ENCODE measurements at places on chromosomes 12 and 14. TPM values are rescaled to one million over a fixed set of nuclear protein-coding genes. Genes with fewer than 3 reads are reported as not detected.
A peak's percentile ranks its signal among the peaks of the same experiment; 100 is the strongest.

DNA sequence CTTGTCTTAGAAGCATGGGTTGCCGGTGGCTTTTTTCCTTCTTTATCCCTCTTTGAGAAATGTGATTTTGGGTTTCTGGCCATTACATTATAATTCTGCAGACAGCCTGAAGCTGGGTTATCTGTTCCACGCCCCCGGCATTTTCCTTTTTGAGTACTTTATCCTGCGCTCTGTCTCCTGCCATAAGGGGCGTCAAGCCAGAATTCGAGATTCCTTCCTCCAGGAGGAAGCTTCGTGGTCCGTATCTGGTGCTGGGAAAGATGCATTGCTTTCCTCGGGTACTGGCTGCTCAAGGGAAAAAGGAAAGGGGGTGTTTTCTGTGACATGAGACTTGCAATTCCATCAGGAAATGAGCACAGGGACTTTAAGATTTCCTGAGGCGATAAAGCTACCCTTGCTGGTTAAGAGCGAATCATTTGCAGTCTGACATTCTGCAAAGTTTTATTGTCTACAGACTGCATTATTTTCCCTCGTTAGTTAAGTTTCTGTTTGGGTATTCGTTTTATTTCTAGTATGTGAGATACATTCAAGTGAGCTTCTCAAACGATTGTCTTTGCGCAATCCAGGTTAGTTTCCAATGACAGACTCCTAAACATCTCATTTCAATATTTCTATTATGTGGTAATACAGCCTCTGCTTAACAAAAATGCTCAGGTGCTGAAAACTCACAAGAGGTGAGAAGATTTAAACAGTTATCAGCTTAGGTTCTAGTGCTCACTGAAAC, 694 bp downstream of the AKAP5 start:
- no peak for DNase-seq

- DNase-seq: no peak
These were observed 467.8 kb downstream of the MDGA2 start for GRCh38 chr14:47207617-47208016.

- peak; percentile 12 for DNase-seq
These were observed 8.5 kb upstream of the SOCS2 start for GRCh38 chr12:93563807-93564538.

GRCh38 chr12:50924439-50925341, 27.7 kb upstream of the HIGD1C start:
- DNase-seq: peak; percentile 78

DNA sequence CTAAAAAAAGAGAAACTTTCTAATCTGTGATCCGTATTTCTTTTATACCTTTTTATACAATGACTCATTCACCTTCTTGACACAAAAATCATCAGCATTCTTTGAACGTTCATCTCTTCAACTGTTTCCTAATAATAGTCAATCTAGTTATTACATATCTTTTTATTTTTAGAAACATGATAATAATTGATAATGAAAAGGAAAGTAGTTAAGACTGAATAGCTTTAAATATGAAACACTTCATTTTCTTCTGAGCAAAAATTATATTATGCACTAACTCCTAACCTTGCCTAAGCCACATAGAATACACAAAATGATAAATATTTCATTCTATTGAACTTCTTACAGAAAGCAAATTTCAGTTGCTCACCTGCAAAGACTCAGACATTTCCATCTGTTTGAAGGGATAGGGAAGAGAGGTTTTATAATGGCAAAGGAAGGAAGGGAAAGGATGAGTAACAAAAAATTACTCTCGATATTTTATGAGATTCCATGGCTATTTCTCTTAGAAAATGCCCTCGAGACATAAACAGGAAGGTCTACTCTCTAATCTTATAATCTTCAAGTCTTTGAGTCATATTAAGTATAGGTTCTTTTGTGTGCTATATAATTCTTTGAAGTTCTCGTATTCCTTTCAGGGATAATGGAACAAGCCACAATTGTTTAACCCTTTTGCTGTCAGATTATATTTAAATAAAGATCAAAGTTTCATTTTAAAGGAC, 7.5 kb upstream of the KLHL42 start:
- peak; percentile 65 for DNase-seq

GRCh38 chr12:132075026-132075713, 68.9 kb downstream of the DDX51 start:
- DNase-seq: no peak

- DNase-seq: peak; percentile 25
These were observed 2.3 kb downstream of the KDM2B start for GRCh38 chr12:121578230-121579189.

DNA sequence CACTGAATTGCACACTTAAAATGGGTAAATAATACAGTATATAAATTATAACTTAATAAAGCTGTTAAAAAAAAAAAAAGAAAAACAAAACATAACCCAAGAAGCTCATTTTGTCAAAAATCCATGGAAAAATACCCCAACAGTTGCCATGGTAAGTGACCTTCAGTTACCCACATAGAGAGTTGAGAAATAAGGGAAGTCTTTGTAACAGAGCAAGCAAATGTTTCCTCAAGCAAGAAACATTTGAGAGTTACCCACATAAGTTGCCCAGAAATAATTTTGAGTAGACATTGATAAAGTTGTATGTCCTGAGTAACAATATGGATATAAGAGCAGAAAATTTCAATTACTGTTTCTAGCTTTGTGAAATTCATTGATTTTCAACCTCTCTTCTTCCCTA, 227.4 kb downstream of the CCDC59 start:
- no peak for DNase-seq

CD69 gene
- total RNA-seq: not detected

FAM90A1 gene
- 0.41 TPM for total RNA-seq

DNA sequence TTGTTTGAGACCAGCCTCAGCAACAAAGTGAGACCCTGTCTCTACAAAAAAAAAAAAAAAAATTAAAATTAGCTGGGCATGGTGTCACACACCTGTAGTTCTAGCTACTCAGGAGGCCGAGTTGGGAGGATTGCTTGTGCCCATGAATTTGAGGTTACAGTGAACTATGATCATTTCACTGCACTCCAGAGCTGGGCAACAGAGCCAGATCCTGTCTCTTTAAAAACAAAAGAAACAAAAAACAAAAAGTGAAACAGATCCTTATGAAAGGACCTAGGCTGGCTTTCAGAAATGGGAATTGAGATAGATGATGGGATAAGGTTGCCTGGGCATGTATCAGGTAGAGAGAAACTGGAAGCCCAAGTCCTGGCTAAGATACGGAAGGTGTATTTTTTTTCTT, 13.9 kb downstream of the ACTR6 start:
- DNase-seq: no peak

APOLD1 gene
- 0.61 TPM for total RNA-seq

DNA sequence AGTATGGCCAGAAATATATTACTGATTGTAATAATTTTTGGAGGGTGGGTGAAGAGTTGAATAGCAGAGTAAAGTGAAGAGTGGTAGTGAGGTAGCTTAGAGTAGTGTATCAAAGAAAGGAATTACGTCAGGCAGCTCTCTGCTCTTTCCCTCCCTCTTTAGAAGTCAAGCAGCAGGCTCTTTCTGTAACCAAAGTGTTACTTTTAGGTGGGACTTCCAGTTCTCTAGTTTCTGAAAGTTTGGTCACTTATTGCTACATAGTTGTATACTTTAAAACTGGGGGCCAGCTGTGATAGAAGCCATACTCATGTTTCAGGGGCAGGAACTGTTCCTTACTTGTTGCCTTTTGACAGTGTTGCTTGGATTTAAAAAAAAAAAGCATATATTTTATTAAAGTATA, 30.6 kb downstream of the ATF7IP start:
- no peak for DNase-seq

GRCh38 chr12:106071686-106072085, 67.1 kb downstream of the NUAK1 start:
- no peak for DNase-seq

- no peak for DNase-seq
These were observed 4.1 kb downstream of the CMTM5 start for GRCh38 chr14:23380976-23381375.

GRCh38 chr12:93061473-93062419, 132.7 kb upstream of the EEA1 start:
- DNase-seq: no peak

GRCh38 chr12:118590406-118591150, 214.2 kb downstream of the SUDS3 start:
- no peak for DNase-seq

CHGA gene
- not detected for total RNA-seq

ERP29 gene
- 107 TPM for total RNA-seq

DNA sequence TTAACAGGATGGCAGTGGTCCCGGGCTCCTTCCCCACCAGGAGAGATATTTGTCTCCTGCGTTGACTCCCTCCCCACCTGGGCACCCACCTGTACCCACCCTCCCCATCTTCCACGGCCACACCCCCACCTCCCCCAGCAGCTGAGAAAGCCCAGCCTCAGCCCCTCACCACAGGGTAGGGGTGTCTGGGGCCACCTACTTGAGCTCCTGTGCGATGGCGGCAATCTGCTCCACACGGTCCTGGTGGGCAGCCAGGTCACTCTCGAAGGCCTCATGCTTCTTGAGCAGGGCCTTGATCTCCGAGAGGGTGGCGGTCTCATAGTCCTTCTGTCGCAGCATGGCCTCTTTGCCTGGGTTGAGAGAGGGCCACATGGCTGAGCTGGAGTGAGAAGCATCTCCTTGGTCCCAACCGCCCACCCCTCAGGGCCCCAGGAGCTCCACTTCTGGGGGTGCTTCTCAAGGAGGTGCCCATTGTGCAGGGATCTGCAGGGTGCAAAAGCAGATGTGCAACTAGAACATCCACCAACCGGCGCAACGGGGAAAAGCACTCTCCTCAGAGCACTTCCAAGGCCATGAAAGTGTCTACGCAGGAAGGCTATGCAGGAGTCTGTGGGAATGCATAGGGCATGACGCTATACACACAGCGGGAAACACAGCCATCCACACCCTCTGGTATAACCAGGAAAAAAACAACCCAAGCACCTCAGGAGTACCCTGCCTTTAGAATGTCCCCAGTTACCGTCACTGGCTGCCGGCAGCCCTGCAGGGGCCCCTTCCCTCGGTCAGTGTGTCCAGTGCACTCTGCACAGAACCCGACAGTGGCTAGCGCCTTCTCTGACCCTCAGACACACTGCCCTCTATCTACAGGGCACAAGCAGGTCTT, 92.6 kb upstream of the ZFP36L1 start:
- no peak for DNase-seq

KLRK1 gene
- not detected for total RNA-seq

DNA sequence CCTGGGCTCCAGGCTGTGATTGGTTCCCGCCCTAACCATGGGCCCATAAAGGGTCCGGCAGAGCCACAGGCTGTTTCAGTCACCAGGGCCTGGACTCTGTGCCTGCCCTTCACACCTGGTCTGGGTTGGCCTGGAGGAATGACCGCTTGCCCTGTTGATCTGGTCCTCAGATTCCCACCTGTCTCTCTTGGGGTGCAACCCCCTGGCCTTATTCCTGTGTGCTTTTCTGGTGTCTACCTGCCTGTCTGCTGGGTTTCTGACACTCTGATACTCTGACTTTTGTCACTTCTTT, 2.9 kb upstream of the KRT83 start:
- no peak for DNase-seq

DNA sequence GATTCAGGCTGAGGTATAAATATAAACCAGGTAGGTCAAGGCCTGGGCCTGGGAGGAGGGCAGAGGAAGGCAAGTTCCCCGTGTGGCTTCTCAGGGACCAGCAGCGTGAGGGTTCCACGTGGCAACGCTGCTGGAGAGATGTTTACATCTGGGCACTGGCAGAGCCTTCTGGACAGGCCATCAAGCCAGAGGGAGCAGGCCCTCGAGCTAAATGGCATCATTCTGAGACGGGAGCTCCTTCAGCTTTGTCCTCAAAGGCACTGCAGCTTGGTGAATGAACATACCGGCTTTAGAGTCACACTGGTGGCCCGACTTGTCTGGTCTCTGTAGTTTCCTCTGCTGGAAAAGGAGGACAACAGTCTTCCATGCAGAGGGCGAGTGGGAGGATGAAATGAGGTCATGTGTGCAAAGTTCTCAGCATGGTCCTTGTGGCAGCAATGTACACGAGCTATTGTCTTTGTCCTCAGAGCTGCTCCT, 231.3 kb downstream of the ZFP36L1 start:
- no peak for DNase-seq

DNA sequence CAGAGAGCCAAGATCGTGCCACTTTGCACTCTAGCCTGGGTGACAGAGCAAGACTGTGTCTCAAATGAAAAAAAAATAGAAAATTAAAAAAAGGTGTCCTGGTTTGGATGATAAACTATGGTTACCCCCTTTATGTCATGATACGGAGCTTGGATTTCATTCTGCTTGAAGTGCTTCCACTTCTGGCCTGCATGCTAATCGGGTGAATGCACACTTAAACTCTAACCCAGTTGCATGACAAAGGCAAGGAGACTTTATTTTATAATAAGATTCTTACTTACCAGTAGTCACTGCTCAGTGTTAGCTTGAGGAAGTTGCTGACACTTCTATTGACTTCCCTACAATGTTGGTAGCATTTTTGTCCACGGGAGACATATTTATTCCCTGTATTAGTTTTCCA, 24.3 kb downstream of the CFAP54 start:
- no peak for DNase-seq

DNA sequence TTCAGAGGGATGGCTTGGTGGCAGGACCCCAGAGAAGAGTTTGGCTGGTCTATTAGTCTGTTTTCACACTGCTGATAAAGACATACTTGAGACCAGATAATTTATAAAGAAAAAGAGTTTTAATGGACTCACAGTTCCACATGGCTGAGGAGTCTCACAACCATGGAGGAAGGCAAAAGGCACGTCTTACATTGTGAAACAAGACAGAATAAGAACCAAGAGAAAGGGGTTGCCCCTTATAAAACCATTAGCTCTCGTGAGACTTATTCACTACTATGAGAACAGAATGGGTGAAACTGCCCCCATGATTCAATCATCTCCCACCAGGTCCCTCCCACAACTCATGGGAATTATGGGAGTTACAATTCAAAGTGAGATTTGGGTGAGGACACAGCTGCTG, 78.5 kb upstream of the SSTR1 start:
- DNase-seq: no peak

GRCh38 chr14:66403183-66403582, 83.0 kb upstream of the CCDC196 start:
- DNase-seq: peak; percentile 50

PPM1H gene
- total RNA-seq: not detected

- DNase-seq: no peak
These were observed 53.4 kb downstream of the HSD17B6 start for GRCh38 chr12:56816491-56816890.

All from foreskin keratinocyte (primary cell).